ENCODE measurements at places on chromosomes 7 and 10. TPM values are rescaled to one million over a fixed set of nuclear protein-coding genes. Genes with fewer than 3 reads are reported as not detected.

The MSS51 gene
- 1.9 TPM for total RNA-seq

The NPY4R gene
- total RNA-seq: 0.22 TPM

The VWDE gene
- total RNA-seq: 0.14 TPM

The PRKG1 gene
- total RNA-seq: 22.9 TPM

The NUTM2D gene
- total RNA-seq: 1.5 TPM

The FGFBP3 gene
- 0.29 TPM for total RNA-seq

The ASZ1 gene
- total RNA-seq: not detected

The LIPJ gene
- total RNA-seq: not detected

The POLR3A gene
- 28.6 TPM for total RNA-seq

The HOXA7 gene
- 0.44 TPM for total RNA-seq

The PRPS1L1 gene
- not detected for total RNA-seq

The RBP3 gene
- under 0.01 TPM for total RNA-seq

The ASCC1 gene
- total RNA-seq: 27.1 TPM

The RAMP3 gene
- total RNA-seq: not detected

The PRR15 gene
- total RNA-seq: 0.43 TPM

The CPVL gene
- total RNA-seq: 1.1 TPM

The AKR1C8 gene
- not detected for total RNA-seq

The POT1 gene
- total RNA-seq: 12.3 TPM

The HKDC1 gene
- 0.14 TPM for total RNA-seq

The AUTS2 gene
- 1.4 TPM for total RNA-seq

The TYW1B gene
- 4.8 TPM for total RNA-seq

The MNX1 gene
- total RNA-seq: not detected

The CYP2C19 gene
- not detected for total RNA-seq

The SPDYE2B gene
- total RNA-seq: not detected

The STAMBPL1 gene
- total RNA-seq: 73.2 TPM

The ARF5 gene
- total RNA-seq: 80.1 TPM

The GIMAP6 gene
- not detected for total RNA-seq

The CCDC6 gene
- 33.9 TPM for total RNA-seq

The OR2A14 gene
- total RNA-seq: not detected

The SFXN2 gene
- total RNA-seq: 7.7 TPM

The NUTM2B gene
- total RNA-seq: under 0.01 TPM

The TCF7L2 gene
- 13.8 TPM for total RNA-seq

The TPST1 gene
- total RNA-seq: 136 TPM

The LIPK gene
- not detected for total RNA-seq

The KLLN gene
- 0.66 TPM for total RNA-seq

The CHAT gene
- not detected for total RNA-seq

The OR6B1 gene
- not detected for total RNA-seq

The TBC1D12 gene
- 9.8 TPM for total RNA-seq

The GPER1 gene
- 3.4 TPM for total RNA-seq

All from placental pericyte (primary cell).